ENCODE measurements at places on chromosomes 5 and 9.

DNA sequence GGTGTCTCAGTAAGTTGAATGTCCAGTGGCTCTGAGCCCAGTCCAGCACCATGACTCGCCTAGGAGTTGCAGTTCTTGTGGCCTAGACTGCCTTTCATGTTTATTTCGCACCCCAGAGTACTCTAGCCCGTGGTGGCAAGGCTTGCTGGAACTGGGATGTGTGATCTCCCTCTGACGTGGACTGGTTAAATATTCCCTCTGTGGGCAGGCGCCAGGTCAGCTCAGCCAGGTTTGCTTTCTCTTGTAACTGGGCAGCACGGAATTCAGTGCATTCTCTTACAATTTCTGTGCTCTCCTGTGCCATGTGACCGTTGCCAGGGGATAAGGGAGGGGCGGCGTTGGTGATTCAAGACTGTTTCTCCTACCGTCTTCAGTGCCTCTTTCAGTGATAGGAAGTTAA lies 270.8 kb downstream of the KDM4C start:
- DNase-seq: no peak

DNA sequence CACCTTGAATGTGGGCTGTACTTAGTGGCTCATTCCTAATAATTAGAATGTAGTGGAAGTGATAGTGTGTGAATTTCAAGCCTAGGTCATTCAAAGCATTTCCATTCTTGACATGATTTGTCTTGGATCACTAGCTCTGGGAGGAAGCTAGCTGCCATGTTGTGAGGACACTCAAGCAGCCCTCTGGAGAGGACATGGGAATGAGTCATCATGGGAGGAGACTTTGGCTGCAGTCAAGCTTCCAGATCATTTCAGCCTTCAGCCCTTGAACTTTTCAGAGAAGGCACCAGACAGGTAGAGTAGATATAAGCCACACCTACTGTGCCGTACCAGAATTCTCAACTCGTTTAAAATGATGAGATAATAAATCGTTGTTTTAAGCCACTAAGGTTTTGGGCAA lies 506.9 kb downstream of the ZNF608 start:
- DNase-seq: no peak

DNA sequence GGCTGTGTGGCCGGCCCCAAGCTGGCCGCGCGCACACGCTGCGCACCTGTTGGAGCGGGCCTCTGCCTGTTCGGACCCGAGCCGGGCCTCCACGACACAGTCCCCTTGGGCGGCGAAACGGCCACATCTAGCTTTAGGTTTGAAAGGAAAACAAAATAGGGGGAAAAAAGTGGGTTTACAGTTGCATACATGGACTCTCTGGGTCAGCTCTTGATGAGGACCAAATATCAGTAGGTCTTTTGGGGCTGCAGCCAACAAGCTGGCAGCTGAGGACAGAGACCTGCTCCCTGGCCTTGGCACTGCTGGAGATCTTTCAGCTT lies 20.7 kb downstream of the IGIP start:
- no peak for DNase-seq

DNA sequence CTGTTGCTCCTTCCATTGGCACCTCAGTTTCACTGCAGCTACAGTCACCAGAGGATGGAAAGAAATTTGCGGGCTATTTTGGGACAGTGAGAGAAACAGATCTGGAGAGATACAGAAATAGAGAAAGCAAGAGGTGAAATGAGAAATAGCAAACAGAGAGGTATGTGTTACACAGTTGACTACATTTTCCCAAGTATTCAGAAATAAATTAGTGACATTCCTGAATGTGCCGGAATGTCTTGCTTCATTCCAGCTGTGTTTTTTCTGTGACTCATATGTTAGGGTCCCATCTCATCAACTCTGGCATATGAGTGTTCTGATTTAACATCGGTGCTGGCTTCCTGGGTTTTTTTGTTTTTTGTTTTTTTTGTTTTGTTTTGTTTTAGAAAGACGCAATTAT lies 63.8 kb upstream of the ZNF462 start:
- DNase-seq: no peak

GRCh38 chr9:115000217-115000639 lies 69.8 kb upstream of the TNFSF8 start:
- DNase-seq: no peak

- no peak for DNase-seq
These were observed 831.5 kb downstream of the MAT2B start for GRCh38 chr5:164336906-164337305.

DNA sequence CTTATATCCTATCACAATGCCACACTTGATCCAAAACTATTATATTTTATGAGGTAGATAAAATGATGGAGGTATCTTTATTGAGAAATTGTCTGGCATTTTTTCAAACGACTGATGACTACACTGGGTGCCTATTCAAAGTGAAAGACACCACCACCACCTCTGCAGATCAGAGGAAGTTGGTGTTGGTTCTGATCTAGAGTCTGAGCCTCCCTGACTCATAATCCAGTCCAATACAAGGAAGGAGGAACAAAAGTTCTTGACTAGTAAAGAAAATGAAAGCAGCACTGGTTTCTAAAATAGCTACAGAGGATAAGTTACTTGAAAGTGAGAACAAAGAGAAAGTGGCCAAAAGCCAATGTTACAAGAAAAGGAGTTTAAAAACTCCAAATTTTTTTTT lies 139.9 kb downstream of the RFX3 start:
- DNase-seq: no peak

- no peak for DNase-seq
These were observed 59.3 kb downstream of the COMMD10 start for GRCh38 chr5:116144103-116144502.

DNA sequence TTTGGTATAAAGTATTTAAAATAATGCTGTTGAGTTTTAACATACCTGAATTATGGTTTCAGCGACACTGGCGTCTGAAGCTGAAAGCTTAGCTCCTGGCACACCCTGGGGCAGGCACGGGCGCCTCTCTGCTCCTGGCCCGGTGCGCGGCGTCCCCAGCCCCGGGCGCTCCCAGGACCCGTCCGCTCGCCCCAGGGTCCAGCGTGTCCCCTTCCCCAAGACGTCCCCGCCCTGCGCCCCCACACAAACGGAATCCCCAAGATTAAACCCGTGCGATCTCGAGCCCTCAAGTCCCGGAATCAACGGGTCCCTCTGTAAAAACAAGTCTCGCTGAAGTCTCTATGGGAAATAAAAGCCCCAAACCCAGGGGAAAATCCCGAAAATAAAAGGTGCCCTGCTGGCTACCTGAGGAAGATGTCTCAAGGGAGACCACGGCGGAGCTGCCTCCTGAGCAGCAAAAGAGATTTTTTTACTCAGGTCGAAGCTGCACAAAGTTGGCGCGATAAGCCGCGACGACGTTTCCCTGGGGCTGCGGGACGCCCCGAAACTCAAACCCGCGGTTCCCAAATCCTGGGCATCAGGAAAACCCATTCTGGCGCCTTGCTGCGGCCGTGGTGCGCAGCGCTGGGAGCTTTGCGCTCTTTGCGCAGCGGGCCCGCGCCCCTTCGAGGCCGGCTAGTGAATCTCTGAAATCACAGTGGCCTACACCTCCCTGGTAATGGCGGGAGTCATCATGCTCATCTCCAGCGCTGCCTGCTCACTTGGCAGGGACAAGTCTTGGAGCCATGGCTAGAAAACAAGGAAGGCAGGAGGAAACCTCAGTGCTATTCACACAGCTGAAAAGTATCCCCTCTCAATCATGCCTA lies 6.3 kb upstream of the IFNA8 start:
- DNase-seq: no peak

DNA sequence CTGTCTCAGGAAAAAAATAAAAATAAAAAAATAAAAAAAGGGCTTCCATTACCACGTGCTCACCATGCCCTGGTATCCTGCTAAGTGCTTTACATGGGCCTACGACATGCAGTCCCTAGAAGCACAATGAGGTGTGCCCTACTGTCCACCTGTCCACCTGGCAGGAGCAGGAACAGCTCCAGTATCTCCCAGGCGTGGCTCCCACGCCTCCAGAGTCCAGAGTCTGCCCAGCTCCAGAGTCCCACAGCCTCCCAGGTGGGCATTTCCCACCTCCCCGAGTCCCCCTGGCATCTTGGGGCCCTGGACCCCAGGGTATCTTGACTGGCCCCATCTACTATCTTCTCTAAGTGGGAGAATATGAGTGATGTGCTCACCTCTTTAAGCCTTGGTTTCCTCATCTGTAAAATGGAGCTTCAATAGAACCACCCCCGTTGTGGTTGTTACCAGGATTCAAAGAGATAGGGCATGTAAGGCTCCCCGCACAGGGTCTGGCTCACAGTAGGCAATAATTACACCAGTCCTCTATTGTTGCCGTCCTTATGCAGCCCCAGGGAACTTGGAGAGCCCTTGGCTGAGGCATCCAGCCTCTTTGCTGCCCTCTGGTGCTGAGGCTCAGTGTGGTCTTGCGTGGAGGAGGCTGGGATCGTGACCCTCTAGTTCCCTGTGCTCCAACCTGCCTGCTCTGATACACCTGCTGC lies 8.9 kb downstream of the CXCL14 start:
- DNase-seq: no peak

All from liver (tissue), 10 donors.